ENCODE measurements at places on chromosomes 12 and 14.

- no peak for DNase-seq
Observed at GRCh38 chr12:26466726-26467125, 271.4 kb downstream of the SSPN start.

GRCh38 chr14:69580009-69580577, 5.4 kb upstream of the CCDC177 start:
- DNase-seq, result peak; percentile 57

DNA sequence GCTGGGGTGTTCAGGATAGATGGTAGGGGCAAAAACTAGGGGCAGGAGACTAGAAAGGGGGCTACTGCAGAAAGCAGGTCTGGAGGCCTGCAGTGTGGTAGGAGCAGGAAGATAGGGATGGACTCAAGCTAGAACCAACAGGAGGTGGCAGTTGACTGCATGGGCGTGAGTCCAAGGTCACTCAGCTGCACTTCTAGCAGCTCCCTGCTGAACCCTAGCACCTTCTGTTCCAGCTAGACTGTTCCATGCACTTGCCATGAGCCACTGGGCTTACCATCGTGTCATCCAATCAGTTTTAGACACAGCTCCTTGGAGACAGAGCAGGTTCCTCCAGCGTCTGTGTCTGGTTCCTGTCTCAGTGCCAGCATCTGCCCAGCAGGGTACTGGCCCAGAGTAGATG, 11.3 kb upstream of the KRT8 start:
- DNase-seq, result no peak

GRCh38 chr12:112901271-112901670, 5.5 kb upstream of the OAS1 start:
- DNase-seq, result no peak

- DNase-seq, result no peak
Observed at GRCh38 chr12:47881826-47882427, 22.9 kb downstream of the VDR start.

DNA sequence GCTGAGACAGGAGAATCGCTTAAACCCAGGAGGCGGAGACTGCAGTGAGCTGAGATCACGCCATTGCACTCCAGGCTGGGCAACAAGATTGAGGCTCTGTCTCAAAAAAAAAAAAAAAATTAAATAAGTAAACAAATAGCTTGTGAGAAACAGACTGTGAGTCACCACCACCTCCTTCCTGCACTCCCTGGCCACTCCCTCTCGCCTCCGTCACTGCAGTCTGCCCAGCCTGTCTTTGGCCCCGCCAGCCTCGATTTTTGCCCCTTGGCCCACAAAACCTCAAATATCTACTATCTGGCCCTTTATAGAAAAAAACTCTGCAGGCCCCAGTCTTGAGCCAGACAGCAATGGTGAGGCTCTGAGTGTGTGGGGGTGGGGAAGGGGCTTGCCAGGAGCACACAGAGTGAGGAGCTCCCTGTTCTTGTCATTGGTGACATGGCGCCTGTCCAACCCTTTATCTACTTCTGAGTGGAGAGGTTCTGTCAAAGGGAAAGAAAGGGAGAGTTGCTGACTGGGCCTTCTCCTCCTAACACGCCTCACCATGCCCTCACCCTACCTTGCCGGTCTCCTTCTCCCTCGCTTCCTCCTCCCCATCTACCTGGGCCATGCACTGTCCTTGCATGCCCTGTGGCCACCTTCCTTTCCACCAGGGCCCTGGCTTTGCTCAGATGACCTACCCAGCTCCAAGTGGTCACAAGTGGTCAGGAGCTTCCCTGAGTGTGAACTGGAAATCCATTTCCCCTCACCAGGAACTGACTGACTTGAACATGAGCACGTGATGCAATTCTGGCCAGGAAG, 22.1 kb downstream of the LGMN start:
- DNase-seq, result no peak

DNA sequence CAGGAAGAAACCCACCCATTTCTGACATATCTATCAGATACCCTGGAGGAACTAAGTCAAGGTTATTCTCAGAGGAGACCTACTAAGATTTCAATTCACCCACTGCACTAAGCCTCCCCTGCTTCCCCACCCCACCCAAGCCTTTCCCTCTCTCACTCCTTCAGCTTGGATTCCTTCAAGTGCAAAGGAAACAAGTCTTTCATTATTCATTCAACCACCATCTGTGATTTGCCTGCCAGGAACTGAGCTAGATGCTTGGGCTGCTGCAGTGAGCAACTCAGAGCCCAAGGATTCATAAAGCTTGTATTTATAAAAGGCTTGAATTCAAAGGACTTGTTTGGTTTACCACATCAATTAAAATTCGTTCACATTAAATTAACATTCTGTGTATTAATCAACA, 161.3 kb downstream of the GXYLT1 start:
- no peak for DNase-seq

DNA sequence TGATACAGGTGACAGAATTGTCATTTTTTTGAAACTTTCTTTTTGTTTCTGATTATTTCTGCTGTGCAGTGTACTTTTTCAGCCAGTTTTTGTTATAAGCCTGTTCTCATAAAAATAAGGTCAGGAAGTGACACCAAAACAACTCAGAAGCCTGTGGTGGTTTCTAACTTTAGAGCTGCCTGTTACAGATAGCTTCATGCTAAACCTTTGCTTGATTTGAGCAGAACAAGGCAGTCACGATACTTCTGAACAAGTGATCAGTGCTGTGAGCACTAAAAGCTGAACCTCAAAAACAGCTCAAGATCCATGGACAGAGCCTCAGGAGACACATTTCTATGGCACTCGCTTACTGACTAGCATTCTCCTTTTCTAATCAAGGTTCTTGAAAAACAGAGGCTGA, 82.0 kb downstream of the PRKCH start:
- DNase-seq, result no peak

- no peak for DNase-seq
Observed at GRCh38 chr12:92756898-92757596, 54.3 kb downstream of the PLEKHG7 start.

GRCh38 chr12:91357381-91357780, 174.8 kb upstream of the DCN start:
- no peak for DNase-seq

GRCh38 chr12:91105807-91106206, 5.5 kb downstream of the LUM start:
- no peak for DNase-seq

GRCh38 chr12:27644158-27644845, 51.9 kb upstream of the REP15 start:
- DNase-seq, result no peak

GRCh38 chr14:89957791-89958190, 2.1 kb downstream of the TDP1 start:
- DNase-seq, result no peak

DNA sequence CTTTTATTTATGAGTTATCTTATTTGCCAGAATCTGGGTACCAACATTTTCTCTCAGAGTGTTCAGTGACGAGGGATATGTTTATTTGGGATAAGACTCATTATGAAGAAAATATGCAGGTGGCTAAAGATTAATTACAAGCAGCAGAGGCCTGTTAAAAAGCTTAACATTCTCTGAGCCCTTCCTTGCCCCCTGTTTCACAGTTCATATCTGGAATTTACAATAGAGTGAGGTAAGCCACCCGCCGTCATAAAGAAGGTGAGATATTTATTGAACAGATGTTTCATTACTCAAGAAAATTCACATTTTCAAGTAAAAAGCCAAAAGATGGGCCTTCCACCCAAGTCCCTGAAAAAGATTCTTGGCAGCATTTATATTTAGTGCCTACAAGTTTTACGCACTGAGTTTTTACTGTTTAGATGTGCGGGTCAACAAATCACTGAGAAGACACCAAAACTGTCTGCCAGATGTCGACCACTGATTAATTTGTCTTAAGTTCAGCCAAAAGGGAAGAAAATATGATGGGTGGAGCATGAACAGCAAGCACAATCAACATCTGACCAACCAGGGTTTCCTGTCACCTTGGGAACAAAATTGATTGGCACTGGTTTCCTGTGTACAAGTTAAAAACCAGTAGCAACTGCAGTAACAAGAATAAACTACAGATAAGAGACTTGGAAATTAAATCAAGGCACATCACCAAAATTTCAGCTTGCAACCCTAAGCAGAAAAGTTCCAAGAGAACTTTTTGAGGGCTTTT, 85.5 kb upstream of the PTPRB start:
- DNase-seq, result no peak

- no peak for DNase-seq
Observed at GRCh38 chr12:116064493-116064892, 213.0 kb downstream of the MED13L start.

- no peak for DNase-seq
Observed at GRCh38 chr14:56100556-56100955, 17.7 kb upstream of the PELI2 start.

DNA sequence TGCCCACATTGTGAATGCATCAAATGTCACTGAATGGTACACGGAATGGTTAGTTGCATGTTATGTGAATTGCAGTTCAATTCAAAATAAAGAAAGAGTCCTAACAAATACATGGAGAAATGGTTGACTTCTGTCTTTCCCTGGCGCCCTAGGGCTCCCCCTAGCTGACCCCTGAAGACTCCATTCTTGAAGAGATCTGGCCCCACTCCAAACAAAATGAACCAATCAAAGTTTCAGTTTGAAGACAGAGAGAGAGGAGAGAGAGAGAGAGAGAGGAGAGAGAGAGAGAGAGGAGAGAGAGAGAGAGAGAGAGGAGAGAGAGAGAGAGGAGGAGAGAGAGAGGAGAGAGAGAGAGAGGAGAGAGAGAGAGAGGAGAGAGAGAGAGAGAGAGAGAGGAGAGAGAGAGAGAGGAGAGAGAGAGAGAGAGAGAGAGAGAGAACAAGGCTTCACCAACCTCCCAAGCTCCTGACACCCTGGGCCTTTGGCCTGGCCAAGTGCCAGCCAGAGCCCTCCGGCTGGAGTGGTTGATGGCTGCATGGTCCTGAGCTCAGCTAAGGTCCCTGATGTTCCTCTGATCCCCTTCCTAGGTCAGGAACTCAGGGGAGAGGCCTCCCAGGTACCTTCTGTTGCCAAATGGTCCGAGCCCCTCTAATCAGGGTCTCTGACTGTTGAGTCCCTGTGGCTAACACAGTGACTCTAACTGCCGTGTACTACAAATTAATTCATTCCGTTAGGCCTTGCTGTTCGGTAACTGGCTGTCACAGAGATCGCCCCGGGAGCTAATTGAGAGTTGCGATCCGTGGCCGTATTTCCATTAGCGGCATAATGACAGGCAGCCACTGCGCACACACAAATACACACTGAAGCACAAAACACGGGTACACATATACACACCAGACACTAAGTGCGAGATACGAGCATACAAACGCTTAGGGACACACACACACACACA, 188.8 kb downstream of the ESRRB start:
- DNase-seq, result no peak

- peak; percentile 84 for DNase-seq
Observed at GRCh38 chr12:117063162-117063911, 35.9 kb downstream of the TESC start.

DNA sequence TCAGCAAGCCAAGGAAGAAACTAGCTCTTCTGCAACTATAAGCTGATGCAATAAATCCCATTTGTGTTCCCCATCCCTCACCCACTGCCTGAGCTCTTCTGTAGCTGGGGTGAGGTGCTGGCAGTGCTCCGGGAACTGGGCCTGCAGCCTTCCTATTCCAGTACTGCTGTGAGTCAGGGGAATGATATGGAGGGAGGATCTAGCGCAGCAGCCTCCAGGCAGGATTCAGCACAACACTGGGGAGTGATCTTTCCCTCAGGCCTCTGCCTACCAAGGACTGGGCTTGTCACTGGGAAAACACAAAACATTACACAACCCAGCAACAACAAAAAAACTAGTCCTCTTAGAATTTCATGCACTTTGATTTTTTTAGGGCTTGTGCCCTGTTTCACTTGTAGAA, 58.7 kb downstream of the ST8SIA1 start:
- DNase-seq, result no peak

GRCh38 chr12:57837864-57838562, 8.5 kb downstream of the CTDSP2 start:
- no peak for DNase-seq

DNA sequence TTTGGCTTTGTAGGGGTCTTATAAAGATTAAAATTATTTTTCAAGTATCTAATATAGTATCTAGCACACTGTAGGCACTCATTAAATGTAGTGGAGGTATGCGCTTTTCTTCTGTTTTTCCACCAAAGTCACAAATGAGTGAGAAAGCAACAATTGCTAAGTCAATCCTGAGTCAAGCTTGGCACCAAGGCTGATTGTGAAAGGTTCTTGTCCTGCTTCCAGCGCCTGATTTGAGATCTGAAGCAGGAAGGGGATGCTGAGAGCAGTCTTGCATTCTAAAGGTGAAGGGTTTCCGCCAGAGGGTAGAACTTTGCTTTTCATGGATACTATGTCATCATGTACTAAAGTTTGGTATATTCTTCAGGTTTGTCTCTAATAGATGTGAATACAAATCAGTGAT, 64.9 kb upstream of the DAAM1 start:
- no peak for DNase-seq

DNA sequence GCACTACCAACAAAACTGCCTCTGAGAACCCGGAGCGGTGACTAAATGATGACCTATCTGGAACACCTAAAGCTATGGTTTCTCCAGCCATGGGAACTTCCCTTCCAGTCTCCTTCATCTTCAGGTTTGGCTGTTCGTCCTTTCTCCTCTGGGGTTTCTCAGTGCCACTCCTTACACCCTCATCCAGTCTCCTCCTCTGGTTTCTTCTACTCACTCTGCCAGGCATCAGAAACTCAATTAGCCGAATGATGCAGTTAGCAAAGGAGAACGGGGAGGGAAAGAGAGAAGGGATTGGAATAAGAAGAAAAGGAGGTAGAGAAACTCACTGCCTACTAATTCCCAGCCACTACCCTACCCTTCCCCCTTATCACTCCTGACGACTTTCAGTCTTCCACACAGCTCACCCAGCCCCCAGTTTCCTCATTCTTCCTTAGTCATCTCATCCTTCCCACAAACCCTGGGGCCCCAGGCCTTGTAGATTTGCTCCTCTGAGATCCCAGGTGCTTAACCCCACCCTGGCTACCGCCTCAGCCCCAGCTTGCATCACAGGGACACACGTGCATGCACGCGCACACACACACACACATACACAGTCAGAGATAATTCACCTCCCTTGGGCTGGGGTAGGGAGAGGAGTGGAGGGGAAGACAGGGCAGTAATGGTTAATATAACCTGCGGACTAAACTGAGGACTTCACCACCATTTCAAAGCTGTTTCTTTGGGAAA, 13.0 kb downstream of the FGD6 start:
- DNase-seq, result no peak

- no peak for DNase-seq
Observed at GRCh38 chr12:2267703-2268470, 215.1 kb downstream of the CACNA1C start.

- DNase-seq, result no peak
Observed at GRCh38 chr14:76656592-76656991, 104.7 kb upstream of the VASH1 start.

GRCh38 chr14:33602396-33602795, 348.5 kb downstream of the EGLN3 start:
- DNase-seq, result no peak

- DNase-seq, result no peak
Observed at GRCh38 chr14:63991833-63992232, 139.0 kb downstream of the SYNE2 start.

GRCh38 chr14:30482276-30482675, 76.7 kb upstream of the G2E3 start:
- no peak for DNase-seq

DNA sequence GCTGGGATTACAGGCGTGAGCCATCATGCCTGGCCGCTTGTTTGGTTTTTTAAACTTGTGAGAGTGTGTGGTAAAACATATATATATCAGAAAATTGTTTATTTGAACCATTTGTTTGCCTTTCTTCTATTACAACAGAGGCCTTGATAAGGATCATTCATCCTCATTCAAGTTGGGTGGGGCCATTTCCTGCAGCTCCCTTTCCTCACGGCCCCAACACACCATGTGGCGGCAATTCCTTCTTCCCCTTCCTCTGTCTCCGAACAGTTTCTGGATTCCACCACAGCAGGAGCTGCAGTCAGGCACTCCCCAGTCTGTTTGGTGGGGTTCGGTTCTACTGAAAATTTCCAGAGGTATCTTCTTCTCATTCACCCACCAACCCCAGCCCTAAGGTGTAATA, 42.0 kb upstream of the RASSF3 start:
- no peak for DNase-seq

Data from SIG-M5 (cell line).